ENCODE measurements at places on chromosomes 16 and 17.

DNA sequence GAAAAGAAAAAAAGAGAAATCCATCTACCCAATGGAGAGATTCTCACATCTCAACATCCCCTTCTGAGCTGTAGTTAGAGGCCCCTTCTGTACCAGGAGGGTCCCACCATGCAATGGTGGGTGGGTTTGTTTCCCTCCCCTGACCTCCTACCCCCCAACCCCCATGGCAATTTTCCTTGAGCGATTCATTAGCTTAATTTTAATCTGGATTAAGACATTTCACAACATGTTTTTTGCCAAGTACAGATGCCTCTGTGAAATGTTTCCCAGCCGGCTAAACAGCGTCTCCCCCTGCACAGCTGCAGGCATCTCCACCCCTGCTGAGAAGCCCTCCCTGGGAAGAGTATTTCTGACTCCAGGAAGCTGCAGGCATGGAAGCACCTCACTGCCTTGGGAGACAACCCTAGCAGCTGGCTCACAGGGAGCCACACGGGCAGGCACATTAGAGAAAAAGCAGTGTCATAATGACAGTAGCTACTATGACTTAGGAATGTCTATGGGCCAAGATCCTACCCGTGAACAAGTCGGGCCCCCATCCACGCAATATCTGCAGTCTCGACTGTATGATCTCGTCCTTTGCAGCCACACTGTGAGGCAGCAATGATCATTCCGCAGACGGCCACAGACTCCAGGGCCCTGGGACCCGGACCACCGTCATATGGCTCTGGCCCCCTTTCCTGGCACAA lies 117.3 kb downstream of the ADCY9 start:
- DNase-seq, result no peak

DNA sequence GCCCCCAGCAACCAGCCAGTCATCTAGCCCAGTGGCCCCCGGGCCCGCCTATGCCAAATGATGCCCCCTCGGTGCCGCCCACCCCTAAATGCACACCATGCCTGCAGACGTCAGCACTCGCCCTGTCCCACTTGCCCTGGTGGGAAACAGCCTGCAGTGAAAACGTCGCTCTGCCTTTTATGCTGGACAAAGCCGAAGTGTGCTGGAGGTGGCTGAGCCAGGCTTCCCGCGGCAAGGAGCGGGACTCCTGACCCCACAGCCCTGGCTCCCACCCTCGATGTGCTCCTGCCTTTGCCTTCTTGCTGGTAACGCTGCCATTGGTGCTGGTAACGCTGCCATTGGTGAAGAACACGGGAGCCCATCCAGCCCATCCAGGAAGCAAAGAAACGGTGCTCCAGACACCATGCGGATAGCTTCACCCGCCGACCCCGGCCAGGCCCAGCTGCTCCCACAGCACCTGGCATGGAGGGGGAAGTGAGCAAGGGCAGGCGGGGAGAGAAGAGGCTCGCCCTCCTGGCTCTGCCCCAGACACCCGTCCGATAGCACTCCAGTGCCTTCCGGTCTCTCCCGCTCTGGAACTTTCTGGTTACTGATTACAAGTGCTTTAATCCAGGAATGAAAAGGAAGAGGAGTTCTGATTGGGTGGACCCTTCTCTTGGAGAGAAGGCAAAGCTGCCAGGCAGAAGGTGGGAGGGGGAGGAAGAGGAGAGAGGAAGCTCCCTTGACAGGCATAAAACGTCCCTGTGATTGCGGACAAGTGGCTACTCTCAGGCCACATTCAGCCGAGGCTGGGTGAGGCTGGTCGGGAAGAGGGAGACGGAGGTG lies 4.0 kb upstream of the BAIAP2 start:
- DNase-seq, result no peak

- DNase-seq, result no peak
These were observed 8.9 kb upstream of the MEOX1 start for GRCh38 chr17:43670645-43671030.

DNA sequence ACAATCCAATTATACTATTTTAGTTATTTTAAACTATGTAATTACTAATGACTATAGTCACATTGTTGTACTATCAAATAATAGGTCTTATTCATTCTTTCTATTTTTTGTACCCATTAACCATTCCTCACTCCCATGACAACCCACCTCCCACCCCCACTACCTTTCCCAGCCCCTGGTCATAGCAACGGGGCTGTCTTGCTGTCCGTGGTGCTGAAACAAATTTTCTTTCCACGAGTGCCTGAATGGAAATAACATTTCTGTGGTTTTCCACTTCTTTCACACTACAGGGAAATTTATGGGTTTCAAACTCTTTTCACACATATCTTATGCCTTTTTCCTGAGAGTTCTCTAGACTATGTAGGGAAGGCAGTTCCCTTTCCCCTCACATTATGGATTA lies 326.6 kb downstream of the PHKB start:
- no peak for DNase-seq

GRCh38 chr16:22225060-22225459 lies 19.0 kb downstream of the EEF2K start:
- DNase-seq, result no peak

DNA sequence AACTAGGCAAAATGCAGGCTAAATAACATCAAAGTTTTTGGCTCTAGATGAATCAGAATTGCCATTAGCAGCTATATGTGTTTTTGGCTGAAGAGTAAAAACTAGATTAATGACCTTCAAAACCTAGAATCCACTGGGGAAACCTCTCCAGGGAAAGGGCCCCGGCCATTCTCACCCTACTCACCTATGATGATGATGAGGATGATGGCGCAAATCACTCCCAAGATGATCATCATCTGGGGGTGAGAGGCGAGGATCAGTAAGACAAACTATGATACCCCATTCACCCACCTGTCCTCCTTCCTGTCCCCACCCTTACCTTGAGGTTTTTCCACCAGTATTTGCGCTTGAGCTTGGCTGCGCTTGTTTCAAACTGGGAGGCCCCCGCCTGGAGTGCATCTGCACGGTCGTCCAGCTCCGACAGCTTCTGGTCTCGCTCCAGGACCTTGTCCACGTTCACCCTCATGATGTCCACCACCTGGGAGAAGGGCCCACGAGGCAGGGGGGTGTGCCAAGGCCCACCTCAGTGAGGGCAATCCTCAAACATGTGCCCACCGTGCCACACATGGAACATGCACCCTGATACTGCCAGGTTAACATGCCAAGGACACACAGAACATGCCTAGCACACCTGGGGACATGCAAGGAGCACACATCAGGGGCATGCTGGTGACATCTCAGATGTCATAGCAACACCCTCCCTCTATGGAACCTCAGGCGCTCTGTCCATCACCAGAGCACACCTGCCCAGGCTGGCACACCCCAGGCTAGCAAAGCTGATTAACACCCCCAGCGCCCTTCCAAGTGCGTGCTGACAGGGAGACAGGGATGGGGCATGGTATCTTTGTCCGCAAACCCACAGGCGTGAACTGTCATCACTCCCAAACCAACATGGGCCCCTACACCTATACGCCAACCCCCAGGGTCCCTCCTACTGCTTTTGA lies 1.2 kb downstream of the VAMP2 start:
- no peak for DNase-seq

- no peak for DNase-seq
These were observed 6.7 kb upstream of the CMIP start for GRCh38 chr16:81437865-81438264.

DNA sequence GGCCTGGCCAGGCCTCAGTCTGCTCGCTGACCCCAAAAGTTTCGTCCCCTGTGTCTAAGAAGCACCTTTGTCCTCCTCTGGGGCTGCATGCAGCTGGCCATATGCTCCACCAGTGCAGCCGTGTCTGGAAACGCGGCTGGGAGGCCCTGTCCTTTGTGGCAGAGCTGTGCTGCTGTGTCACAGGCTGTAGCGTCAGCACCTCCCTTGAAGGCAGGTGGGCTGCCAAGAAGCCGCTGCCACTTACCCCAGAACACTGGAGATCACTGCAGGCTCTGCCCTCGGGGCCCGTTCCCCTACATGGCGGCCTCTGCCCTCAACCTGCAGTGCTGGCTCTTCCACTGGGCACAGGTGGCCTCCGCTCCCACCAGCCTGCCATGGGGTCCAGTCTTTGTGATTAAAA lies 15.7 kb upstream of the MC1R start:
- no peak for DNase-seq

Measured in cerebellar nuclear complex (tissue), 1 donor.